HTR-8/SVneo (cell line): ENCODE measurements at places on chromosomes 1 and 21.
A peak's percentile ranks its signal among the peaks of the same experiment; 100 is the strongest.

DNA sequence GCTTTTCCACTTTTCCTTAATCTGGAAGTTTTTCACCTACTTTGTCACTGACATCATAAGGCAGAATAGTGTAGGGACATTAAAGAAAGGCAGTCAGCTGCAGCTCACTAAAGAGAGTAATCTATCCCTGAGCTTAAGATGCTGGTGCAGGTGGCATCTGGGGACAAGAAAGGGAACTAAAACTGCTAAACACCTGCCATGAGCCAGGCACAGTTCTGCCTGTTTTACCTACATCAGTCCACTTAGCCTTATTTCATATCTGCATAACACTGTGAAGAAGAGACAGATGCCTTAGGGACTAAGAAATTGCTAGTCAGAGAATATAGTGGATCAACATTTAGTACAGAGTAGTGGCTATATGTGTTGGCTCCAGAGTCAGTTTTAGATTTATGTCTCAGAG lies 88.1 kb downstream of the GPATCH2 start:
- DNase-seq = no peak

GRCh38 chr21:46635324-46636180 lies at the start of gene PRMT2:
TSS of gene PRMT2 (plus strand) at chr21:46635674. CDS start at chr21:46636952, 1,278 bp downstream.
- peak; percentile 100 for DNase-seq

DNA sequence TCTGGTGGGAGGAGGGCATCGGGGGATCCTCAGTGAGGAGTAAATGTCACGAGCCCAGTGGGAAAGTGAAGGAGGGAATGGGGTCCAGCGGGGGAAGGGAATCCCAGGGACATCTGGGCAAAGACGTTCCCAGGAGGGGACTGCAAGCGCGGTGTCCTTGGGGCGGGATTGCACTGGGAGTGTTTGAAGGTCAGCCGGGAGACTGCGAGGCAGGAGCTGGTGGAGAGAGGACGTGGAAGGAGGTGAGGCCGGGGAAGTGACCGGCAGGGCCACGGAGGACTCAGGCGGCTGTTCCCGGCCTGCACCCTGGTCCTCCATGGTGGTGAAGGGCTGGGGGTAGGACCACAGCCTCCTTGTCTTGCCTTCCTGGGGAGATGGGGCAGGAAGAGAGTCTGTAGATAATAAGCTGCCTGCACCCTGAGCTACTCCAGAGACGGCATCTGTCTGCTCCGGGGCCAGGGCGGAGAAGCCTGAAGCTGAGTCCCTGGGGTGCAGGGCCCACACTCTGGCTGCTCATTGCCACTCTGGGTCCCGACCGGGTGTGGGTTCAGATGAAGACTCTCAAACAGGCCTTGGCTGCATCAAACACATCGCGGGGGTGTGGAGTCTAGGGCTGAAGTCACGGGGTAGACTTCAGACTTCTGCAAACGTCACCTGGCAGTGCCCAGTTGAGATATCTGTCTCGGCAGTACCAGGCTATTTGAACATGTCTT lies 264.8 kb downstream of the CAMTA1 start:
- DNase-seq = no peak

- peak; percentile 9 for DNase-seq
These were observed 860.8 kb downstream of the BRINP3 start for GRCh38 chr1:189616893-189617292.

DNA sequence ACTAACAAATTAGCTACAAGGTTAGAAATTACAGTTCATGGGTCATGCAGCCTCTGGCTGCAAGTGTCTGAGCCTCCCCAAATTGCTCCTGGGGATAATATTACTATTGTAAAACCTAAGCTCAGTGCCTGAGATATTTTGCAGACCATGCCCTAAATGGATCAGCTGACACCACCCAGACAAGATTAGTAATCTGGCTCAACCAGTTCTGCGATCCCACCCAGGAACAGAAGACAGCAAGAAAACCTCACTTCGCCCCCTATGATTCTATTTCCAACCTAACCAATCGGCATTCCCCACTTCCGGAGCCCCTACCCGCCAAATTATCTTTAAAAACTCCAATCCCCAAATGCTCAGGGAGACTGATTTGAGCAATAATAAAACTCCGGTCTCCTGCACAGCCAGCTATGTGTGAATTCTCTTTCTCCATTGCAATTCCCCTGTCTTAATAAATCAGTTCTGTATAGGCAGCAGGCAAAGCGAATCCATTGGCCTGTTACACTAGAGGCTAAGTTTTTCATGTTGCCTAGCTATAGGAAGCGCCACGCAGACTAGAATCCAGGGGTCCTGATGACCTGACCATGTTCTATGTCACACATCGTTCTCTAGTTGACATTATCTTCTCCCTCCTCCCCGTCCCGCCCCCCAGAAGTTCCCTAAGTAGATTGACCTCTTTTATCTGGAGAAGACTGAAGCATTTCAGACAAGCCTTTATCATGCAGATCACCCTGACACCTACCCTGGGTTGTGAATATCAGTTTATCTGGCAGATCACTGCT lies 22.4 kb upstream of the ZFYVE9 start:
- DNase-seq = no peak

GRCh38 chr1:229037806-229038405 lies 233.0 kb upstream of the RAB4A start:
- no peak for DNase-seq

GRCh38 chr1:47921935-47922415 lies 75.2 kb downstream of the TRABD2B start:
- DNase-seq = no peak

GRCh38 chr1:20615946-20616846 lies 17.1 kb upstream of the PINK1 start:
- no peak for DNase-seq

GRCh38 chr21:32475162-32475812 lies 62.8 kb downstream of the EVA1C start:
- no peak for DNase-seq
